NCI-H526 treated with DMSO at 0.1 percent for 48 hours (cell line): ENCODE measurements at places on chromosomes 4 and X.

DNA sequence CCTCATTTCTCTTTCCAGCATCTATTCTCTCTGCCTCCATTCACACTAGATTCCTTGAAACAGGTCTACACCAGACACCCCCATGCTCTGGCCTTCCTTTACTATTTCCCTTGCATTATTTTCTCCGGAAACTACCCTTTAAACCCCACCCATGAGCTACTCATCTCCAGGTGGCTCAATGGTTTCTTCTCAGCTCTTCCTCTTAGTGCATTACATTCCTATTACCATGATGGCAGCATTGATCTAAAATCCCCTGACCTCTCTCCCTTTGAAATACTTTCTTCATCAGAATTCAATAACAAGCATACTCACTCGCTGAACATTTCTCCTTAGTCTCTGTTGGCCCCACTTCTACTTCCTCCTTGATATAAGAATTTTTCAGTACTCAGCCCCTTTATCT lies 94.6 kb downstream of the SYNPO2 start:
- no peak for DNase-seq

DNA sequence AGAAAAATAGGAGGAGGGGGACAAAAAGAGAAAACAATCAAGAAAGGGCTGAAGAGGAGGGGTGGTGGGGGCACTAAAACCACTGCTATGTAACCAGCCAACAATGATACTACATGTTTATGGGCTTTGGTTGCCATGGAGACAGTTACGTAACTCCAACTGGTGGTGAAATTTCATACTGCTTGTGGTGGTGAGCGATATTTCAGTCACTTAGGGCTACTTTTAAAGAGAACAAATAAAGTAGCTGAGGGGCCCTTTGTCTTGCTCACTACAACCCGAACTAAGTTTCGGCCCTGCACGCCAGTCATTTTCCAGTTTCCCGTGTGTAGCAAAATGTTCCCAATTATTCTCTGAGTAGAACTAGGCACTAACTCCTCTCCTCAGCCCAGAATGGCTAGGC lies 275.2 kb upstream of the EDA2R start:
- DNase-seq: no peak

GRCh38 chr4:76504613-76505465 lies 69.8 kb downstream of the SHROOM3 start:
- DNase-seq: peak; percentile 6

DNA sequence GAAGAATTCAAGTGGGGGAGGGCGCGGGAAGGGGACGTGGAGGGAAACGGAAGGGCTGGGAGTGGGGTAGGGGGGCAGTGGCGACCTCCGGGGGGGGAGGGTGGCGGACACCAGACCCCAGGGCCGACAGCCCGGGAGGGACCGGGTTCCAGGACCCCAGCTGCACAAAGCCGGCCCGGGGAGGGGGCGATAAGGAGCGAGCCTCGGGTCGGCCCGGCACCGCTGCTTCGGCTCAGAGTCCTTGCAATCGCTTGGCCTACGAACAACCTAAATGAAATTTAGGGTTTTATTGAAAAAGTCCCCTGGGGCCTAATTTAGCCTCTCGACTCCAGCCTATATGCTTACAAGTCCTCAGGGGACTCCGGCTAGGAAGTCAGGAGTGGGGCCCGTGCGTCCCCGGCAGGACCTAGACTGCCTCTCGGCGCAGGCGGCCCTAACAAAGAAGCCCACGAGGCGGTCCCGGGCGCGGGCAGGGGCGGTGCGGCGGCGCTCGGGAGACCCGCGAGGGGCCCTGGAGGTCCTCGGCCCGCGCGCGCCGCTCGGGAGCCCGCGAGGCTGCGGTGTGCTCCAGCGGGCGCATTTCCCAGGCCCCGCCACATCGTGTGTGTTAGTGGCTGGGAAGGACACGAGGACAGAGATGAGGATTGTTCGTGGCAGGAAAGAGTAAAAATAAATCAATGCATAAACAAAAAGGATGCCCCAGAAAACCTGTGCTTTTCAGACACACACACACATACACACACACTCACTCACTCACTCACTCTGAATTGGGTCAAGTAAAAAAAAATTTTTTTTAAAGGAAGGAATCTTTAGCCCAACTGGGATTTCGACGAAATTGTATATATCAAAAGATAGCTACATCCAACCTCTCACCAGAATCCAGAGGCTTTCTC lies 70.0 kb downstream of the MGST2 start:
- no peak for DNase-seq

DNA sequence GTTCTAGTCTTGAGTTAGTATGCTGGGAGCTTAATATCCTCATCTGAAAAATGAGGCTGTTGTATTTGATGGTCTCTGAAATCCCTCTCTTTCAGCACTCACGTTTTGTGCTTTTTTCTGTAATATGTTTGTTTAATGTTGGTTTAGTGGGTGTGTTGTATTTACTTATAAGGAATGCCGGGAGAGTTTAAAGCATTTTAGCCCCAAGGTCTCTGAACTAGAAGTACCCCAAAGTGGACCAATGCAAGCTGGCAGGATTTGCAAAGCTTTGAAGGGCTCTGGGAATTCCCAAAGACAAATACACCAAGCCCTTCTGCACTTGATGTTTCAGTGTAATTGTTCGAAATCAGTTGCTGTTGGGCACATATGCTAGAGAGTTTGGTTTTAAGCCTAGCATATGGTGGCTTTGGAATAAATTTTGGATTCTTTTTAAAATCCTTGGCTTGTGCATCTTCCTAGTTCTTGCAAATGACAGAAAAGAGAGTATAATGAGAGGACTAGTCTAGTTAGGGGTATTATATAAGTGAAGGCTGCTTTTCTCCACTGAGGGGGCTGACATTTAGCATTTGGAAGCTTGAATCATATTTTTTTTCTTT lies 371.4 kb upstream of the BOD1L1 start:
- no peak for DNase-seq

- DNase-seq: no peak
Measured at GRCh38 chr4:67744561-67745283, 9.5 kb downstream of the GNRHR start.

- DNase-seq: no peak
Measured at GRCh38 chr4:76518241-76518640, 83.2 kb downstream of the SHROOM3 start.

GRCh38 chr4:56701161-56701480 lies 20.0 kb upstream of the HOPX start:
- no peak for DNase-seq

DNA sequence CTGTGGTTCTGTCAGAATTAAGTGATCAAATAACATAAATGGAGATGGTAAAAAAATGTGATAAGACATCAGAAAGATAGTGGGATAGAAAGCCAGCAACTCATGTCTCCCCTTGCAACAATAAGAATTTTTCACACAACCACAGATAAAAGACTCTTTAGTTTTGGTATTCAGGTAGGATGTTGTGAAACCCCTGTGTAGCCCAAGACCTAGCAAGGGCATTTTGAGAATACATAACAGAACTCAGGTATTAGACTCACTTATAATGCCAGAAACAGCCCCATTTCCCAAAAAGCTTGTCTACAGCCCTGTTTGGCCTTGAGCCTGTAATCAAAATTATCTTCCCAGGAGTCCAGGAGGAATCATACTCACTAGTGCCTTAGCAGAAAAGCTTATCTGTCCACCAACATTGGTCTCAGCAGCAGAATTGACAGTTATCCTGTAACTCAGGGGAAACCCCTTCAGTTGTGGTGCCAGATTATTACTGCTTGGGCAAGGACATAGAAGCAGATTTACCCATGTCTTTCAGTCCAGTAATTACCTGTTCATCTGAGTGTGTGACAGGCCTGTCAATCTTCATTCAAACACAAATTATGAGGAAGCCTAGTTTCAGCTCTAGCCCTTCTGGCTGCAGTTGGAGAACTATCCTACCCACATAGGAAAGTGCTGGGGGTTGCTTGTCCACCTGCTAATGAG lies 41.0 kb upstream of the UGT2B17 start:
- no peak for DNase-seq

GRCh38 chrX:47723689-47724088 lies 64.7 kb upstream of the UXT start:
- DNase-seq: no peak

GRCh38 chrX:1416965-1417760 lies 25.2 kb upstream of the SLC25A6 start:
- no peak for DNase-seq

GRCh38 chr4:22686141-22686540 lies 6.6 kb upstream of the GBA3 start:
- no peak for DNase-seq

GRCh38 chrX:110310000-110310790 lies 7.7 kb downstream of the AMMECR1 start:
- no peak for DNase-seq

DNA sequence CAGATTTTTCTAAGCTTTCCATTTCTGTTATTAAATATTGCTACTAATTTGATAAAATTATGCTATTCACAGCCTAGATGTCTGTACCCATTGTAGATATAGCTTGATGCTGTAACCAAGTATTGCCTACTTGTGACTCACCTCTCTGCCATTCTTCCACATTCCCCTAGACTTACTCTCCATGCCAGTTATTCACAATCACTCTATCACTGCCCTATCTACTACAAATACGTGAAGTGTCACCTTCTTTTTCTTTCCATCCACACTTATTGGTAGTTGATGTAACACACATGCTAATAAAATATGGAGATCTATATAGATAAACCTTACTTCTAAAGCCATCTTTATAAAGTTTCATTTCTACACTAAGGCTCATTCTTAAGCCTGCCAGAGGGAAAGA lies 179.4 kb upstream of the PACRGL start:
- DNase-seq: no peak

GRCh38 chr4:78362310-78362709 lies 189.3 kb upstream of the ANXA3 start:
- DNase-seq: no peak

DNA sequence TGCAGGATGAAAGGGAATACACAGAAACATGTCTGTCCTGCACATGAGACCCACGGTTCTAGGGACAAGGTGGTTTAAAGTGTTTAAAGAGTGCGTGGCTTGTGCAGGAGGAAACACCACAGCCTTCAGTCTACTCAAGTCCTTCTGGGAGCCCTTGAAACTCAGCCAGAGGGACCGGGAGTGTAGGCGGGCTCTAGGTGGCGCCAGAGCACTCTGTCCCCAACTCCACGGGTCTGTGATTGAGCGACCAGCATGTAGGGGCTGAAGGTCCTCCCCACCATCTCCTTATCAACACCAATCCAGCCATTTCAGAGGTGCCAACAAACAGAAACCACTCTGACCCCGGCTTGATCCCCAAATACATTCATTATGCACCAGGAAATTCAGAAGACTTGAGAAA lies 82.0 kb upstream of the CLDN34 start:
- peak; percentile 58 for DNase-seq
